ENCODE measurements at places on chromosomes 13 and 19. TPM values are rescaled to one million over a fixed set of nuclear protein-coding genes. Genes with fewer than 3 reads are reported as not detected.

DNA sequence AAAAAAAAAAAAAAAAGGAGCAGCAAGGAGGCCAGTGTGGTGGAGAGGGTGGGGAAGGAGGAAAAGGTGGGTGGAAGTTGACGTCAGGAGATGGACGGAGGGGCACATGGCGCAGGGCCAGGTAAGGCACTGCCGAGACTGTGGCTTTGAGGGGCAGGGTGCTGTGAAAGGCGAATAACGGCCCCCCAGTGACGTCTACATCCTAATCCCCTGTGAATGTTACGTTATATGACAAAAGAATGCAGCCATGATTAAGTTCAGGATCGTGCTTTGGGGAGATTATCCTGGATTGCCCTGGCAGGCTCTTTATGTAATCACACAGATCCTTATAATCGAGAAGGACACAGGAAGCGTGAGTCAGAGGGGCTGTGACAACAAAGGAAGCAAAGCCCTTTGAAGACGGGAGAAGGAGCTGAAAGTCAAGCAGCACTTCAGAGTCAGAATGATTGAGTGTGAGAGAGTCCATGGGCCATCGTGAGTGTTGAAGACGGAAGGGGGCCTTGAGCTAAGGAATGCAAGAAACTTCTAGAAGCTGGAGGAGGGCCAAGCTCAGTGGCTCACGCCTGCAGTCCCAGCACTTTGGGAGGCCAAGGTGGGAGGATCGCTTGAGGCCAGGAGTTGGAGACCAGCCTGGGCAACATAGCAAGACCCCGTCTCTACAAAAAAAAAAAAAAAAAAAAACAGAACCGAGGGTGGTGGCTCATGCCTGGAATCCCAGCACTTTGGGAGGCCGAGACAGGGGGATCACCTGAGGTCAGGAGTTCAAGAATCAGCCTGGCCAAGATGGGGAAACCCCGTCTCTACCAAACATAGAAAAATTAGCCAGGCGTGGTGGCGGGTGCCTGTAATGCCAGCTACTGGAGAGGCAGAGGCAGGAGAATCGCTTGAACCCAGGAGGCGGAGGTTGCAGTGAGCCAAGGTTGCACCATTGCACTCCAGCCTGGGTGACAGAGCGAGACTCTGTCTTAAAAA lies 13.8 kb upstream of the CEACAM16 start:
- no peak for DNase-seq

Gene PSG11
- total RNA-seq = not detected

Gene CILP2
- 0.23 TPM for total RNA-seq

DNA sequence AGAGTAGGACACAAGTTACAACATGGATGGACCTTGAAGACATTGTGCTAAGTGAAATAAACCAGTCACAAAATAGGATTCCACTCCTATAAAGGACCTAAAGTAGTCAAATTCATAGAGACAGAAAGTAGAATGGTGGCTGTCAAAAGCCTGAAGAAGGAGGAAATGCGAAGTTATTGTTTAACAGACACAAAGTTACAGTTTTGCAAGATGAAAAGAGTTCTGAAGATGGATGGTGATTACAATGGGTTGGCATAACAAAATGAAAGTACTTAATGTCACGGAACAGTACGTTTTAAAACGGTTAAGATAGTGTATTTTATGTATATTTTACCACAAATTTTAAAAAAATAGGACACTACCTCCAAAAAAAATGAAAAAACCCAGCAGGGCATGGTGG lies 34.8 kb downstream of the FOXO1 start:
- DNase-seq = no peak

Gene SERPINE3
- not detected for total RNA-seq
